ENCODE measurements at places on chromosomes 5 and 9.

DNA sequence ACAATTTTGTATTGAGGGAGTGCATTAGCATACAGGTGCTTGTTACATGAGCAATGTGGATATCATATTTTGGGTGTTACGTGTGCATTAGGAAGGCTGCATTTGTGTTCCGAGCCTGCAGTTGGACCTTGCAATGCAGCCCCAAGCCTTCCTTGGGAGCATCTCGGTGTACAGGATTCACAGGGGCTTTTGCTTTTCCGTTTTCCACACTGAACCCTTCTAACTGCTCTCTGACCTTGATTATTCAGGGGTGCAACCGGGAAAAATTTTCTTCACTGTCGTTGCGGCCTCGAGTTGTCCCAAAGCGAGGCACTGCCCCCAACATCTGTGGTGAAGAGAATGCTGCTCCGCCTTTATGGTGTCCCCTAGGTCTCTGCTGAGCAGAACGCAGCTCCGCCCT is 80.1 kb upstream of the PLEKHG4B start:
- no peak for DNase-seq

DNA sequence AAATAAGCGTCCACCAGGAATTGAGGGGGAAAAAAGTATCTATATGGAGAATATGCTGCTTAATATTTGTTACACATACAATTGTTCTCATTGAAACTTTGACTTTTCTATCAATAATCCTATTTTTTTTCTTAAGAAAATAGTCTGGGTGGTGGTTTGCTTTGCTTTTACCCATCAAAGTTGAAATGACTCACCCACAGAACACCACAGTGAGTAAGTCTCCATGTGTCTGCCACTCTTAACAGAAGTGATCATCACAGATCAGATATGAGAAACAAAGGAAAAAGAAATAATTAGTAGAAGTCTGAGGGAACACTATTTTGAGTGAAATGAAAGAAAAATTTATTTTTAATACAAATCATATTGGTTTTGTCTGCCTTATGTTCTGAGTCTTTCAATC is 742.8 kb downstream of the CDH9 start:
- no peak for DNase-seq

- no peak for DNase-seq
These were observed 36.0 kb downstream of the SARDH start for GRCh38 chr9:133701981-133702797.

DNA sequence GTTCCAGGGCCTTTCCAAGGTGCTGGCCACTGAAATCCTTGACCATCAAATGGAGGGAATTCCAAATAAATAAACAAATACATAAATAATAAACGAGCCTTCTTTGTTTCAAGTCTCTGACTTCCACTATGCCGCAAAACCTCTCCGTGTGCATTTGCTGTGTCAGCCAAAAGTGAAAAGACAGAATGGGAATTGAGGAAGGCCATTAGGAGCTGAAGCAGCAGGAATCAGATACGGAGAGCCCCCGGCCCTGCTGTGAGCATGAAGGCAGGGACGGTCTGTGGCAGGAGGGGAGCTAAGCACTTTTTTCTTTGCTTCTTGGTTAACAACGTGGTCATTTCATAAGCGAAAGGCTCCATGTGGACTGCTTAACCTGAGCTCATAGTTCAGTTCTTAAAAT is 26.1 kb downstream of the PLPPR1 start:
- DNase-seq: no peak

DNA sequence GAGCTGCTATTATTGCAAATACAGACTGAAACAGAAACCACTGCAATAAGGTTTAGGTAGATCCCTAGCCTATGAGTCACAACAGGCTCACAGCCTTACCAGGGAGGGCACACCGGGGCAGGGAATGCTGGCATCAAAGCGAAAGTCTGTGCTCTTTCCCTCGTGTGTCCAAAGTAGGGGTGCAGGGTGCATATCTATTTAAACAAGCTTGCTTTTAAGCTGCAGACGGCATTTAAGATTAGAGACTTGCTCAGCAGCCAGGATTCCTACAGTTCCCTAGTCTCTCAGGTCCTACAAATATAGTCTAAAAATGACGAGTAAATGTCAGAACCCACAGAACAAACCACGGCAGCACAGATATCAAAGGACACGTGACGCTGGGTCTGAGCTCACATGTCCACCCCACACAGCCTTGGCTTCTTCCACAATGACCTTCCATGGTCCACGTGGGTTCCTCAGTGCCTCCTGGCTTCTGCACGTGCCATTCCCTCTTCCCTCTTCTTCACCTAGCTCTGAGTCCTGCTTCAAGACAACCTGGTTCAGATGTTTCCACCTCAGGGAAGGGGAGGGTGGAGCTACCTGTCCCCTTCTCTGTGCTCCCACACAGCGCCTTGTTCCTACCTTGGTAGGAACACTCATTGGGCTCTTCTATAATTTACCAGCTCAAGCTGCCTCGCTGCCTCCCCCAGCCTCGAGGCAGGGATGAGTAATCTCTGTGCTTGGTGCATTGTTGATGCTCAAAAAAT is 193.2 kb downstream of the MAPKAP1 start:
- DNase-seq: no peak

DNA sequence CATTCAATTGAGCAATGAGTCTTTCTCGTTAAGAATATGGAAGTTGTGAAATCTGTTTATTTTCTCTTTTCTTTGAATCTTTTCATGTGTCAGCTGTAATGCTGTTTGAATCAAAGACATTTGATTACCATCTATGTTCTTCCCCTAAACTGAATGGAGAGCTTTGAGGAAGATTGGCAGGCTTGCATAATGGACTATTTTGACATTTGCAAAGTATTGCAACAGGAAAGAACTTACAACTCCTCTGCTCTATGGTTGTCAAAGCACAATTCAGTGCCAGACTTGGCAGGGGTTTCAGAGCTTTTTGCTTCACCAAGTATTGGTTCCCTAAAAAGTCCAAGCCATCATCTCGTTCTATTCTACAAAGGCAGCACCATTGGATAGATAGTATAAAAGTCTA is 549.0 kb upstream of the NUDT12 start:
- DNase-seq: no peak

All from right renal pelvis (tissue), 4 donors.